Foreskin fibroblast (primary cell): ENCODE measurements at places on chromosomes 2 and 18.

GRCh38 chr2:111710613-111711012 is 173.4 kb downstream of the ANAPC1 start:
- DNase-seq, result no peak

DNA sequence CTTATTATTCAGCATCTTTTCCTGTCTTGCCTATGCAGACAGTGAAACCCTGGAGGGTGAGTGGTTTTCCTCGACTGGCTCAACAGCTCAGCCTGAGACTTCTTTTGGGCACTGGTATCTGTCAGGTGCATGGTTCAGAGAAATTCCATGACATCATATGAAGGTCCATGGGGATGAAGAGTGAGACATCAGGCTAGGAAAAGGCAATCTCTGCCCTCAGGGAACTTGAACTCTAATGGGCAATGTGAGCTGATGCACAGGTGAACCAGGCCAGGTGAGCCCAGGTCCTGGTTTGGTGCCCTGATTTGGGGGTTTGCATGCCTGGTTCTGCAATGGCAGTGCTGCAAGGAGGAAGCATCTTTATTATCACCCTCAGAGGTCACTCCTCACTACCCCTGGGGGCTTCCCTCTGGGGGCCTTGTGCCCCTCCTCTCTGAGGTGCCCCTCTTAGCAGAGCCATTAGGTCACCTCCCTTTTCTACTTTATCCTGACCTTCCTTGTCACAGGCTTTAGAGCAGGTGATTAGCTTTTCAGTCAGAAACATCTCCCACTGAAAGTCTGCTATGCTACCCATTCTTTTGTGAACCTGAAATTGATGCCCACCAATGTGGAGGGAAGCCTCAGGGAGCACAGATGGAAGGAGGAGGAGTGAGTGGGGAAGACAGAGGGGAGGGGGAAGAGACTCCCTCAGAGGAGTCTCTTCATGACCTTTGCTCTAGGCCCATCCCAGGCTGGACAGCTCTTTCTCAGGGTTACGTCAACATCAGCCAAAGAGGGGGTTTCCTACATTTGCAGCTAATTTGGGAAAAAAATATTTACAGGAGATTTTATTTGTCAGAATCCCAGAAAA is 47.3 kb downstream of the MERTK start:
- DNase-seq, result no peak

GRCh38 chr2:65061910-65062339 is 5.7 kb downstream of the CEP68 start:
- DNase-seq, result no peak

DNA sequence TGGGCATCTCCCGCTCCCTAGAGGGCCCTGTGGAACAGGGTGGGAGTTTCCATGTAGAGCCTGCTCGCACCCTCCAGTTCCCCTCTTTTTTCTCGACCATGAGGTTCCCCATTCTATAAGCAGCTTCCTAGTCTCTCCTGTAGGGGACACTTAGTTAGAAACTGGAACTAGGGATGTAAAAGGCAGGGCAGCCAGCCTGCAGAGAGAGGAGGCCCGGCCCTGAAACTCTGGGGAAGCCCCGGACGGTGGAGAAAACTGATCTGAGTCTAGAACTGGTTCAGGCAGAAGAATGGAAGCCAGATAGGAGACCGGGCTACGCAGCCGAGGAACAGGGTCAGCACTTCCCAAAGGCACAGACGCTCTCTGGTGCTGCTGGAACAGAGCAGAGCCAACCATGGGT is 51.6 kb upstream of the ATG16L1 start:
- no peak for DNase-seq

- DNase-seq, result no peak
Measured at GRCh38 chr18:23967321-23968089, 47.0 kb upstream of the TTC39C start.

DNA sequence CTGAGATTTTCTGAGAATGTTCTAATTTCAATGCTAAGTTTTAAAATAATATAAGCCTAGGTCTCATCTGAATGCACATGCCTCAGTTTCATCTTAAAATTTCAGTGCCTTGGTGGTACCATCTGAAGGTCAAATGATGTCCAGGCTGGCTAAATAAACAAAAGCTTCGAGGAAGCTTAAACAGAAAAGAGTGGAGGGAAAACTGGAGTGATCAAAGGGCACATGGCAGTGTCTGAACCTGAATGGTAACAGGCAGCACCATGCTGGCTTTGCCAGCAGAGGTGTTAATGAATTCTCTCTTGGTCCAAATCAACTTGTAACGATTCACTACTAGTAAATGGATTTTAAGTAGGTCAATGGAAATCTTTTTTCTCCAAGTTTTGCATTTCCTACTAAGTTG is 158.4 kb upstream of the MEX3C start:
- DNase-seq, result no peak

DNA sequence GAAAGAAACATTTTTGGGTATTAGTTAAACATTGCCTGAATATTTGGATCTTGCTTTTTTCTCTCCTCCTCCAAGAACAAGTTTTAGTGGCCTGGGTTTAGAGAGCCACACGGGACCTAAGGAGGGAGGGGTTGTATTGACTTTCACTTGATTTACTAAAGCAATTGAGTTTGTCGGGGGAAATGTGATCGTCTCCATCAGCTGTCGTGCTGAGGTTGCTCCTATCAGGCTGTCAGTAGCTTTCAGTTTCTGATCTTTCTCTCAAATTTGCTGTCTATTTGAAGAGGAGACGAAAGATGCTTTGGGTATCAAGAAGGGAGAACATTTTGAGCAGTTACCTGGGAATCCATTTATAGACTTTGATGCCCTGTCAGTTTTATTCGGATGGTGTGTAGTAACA is 106.0 kb downstream of the SETBP1 start:
- no peak for DNase-seq

DNA sequence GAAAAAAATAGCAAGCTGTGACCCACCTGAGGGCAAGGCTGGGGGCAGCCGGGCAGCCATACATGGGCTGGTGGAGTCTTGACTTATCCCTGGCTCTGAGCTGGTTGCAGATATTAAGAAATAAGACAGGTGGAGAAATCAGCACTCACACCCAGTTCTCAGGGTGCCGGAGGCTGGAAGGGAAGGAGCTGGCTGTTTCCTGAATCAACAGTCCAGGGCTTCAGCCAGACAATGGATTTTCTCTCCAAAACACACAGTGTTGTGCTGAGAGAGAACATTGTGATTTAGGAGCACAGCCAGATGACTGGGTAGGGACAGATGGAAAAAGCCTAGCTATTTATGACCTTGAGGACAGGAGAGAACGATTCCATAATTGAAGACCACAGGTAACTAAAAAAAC is 208.8 kb downstream of the LDLRAD4 start:
- no peak for DNase-seq

GRCh38 chr2:12032975-12033374 is 286.5 kb downstream of the LPIN1 start:
- peak; percentile 52 for DNase-seq

DNA sequence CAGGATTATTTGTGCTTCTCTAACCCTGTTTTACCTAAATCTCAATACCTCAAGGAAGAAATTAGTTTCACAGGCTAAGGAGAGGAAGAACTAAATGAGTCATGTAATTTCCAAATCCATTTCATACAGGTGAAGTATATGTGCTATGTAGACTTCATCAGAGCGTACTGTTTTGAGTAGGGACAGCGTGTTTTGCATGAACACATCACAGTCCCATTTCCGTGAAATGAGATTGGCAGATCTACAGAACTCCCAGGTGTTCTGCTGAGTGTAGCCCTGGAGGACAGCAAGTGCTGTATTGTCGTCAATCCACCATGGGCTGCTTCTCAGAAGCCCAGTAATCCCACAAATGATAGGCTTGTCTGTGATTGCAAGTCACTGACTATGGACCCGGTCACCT is 97.7 kb downstream of the XRCC5 start:
- DNase-seq, result no peak

GRCh38 chr18:76259096-76259495 is 235.9 kb downstream of the ZNF516 start:
- DNase-seq, result no peak

DNA sequence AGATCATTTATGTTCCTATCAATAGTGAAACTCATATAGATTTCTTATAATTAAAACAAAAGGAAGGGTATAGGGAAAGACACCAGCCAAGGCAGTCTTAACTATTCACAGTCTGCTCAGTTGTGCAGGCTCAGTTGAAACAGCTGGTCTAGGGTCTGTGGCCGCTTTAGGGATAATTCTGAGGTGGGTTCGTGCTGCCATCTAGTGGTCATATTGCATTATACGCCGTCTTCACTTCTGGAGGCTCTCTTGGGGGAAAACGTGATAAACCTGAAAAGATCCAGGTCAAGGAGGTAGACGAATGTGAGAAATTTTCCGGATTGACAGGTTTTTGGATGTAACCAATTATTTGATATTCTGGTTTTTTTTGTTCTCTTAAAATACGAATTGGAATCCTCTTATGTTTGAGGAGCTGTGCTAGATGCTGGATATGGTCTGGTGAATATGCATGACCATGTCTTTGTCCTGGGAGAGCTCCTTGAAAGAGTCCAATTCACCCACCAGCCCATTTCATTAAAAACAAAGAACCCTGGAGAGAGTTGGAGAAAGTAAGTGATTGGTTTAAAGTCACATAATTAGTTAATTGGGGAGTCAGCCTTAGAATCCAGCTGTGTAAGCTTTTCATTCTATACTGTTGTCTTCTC is 492.4 kb downstream of the PLCL1 start:
- peak; percentile 12 for DNase-seq

GRCh38 chr2:19807866-19808265 is 93.9 kb downstream of the TTC32 start:
- no peak for DNase-seq

DNA sequence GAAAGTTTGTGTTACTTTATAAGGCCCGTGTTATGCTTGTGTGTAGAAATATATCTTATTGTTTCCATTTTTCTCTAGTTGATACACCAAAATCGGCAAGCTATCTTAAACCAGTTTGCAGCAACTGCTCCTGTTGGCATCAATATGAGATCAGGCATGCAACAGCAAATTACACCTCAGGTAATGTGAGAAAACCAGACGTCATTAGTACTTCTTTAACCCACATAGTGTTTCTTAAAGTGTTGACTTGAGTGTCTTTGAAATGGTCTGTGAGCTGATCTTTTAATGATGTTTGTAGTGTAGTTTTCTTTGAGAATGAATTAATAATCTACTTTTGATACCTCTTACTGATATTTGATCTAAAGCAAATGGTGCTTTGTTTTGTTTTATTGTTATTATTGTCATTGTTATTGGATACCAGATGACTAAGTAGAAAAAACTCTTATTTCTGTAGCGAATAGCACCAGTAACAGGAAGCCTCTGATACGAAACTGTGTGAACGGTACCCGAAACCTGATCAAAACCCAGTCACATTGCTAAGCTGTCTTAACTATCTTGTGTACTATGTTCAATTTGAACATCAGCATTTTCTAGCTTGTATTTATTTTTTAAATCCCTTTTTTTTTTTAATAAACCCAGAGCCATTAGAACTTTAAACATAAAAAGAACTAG is 53.7 kb downstream of the PTRHD1 start:
- no peak for DNase-seq

DNA sequence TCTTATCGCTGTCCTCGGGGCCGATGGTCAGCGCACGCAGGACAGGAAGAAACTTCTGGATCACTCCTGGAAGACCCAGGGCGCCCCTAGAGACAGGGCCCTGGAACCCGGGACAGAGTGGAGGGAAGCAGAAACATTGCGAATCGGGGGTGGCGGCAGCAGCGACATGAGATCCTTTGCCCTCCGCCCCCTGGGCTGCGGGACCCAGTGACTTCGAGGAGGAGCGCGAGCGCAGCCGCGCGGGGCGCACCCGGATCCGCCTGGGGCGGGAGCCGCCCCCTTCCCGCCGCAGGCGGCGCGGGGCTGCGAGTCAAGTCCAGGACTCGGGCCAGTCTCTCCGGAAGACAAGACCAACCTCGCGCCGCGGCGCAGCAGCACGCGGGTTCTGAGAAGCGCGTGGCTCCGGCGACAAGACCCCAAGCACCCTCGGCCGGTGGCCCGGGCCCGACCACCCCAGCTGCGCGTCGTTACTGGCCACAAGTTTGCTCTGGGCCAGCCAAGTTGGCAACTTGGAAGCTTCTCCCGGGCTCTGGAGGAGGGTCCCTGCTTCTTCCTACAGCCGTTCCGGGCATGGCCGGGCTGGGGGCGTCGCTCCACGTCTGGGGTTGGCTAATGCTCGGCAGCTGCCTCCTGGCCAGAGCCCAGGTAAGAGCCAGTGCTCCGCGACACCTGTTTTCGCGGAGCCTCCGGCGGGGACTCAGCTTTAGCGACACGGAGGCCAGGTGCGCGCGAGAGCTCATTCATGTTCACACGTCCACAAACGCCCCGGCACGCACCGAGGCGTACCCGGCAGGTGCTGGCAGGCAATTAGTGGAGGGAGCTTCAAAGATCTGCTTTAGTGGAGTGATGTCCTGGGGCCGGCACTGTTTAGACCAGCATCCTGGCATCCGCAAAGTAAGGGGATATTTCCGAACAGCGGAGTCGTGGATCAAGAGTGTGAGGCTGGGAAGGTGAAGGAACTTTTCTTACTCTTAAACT is at the start of gene PTH2R:
Gene PTH2R (plus strand): TSS at position 319 of the 978 bp plus-strand sequence. CDS start 252 bp downstream, at position 571.
- peak; percentile 28 for DNase-seq

DNA sequence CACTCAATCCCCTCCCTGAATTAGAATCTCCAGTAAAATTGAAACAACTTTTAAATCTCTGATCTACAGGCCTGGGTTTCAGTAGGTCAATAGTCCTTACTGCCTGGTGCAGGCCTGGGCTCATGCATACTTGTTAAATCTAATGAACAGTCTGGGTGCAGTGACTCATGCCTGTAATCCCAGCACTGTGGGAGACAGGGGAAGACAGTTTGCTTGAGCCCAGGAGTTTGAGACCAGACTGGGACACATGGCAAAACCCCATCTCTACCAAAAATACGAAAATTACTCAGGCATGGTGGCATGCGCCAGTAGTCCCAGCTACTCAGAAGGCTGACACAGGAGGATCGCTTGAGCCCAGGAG is 94.7 kb upstream of the SP3 start:
- DNase-seq, result peak; percentile 56

GRCh38 chr2:226802573-226802972 is 3.0 kb upstream of the IRS1 start:
- DNase-seq, result peak; percentile 92

GRCh38 chr2:29010946-29011345 is 29.8 kb downstream of the TOGARAM2 start:
- no peak for DNase-seq

DNA sequence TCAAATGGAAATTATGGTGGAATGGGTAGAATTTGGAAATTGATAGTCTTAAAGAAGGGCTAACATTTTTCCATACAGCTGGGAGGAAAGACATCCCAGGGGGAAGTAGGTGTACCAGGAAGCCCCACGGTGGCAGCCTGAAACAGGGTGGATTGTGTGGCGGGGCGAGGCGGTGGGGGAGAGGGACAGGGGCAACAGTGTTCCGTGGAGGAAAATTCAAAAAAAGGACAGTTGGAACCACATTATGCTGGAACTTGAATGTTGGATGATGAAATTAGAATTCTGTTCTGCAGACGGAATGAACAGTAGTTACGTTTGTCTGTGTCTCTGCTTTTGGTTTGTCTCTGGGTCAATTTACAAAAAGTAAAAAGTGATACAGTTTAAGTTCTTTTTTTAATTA is 10.6 kb upstream of the CIB4 start:
- DNase-seq, result no peak

GRCh38 chr2:8441986-8442385 is 239.9 kb upstream of the ID2 start:
- no peak for DNase-seq
